ENCODE measurements at places on chromosomes 2 and 18.

DNA sequence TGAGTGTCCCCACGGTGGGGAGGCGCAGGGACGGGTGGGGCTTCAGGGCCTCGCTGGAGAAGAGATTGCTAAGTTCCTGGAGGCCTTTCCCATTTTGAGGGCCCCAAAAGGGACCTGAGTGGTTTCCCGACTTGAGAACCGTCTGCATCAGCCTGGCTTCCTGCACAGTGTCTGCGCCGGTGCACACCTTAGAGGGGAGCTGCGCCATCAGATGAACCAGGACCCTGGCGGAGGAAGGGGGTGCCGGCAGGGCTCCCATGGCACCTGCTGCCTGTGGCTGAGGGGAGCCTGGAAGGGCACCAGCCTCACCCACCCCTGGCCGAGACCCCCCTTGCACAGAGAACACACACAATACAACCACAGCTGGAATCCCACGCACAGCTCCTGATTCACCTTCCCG is 465.1 kb upstream of the MYT1L start:
- DNase-seq: no peak

DNA sequence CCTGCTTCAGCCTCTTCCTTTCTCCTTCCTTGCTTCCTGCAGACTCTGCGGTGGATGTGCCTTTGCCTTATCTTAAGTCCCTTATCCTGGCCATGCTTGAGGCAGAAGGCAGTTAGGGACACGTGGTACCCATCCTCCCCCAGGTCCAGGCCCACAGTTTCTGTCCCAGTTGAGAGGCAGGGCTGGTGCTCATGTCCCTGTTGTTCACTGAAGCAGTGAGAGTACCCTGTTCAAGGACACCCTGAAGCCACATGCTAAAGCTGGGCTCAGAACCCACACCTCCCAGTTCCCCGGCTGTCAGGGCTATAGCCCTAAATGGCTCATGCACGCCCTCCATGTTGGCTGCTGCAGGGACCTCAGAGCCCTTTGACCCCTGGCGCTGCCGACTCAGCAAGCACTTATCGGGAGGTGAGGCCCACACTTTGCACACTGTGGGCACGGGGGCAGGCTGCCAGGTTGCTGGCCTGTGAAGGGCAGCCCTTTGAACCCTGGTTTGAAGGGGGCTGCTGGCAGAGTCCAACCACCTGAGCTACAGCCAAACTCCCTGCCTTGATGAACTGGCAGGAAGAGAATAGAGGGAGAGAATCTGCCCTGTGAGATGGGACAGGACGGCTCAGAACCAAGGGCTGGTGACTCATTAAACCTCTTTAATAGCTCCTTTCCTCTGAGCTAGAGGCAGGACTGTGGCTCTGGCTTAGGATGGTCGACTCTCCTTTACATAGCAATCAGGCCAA is 6.3 kb downstream of the KHK start:
- DNase-seq: no peak

DNA sequence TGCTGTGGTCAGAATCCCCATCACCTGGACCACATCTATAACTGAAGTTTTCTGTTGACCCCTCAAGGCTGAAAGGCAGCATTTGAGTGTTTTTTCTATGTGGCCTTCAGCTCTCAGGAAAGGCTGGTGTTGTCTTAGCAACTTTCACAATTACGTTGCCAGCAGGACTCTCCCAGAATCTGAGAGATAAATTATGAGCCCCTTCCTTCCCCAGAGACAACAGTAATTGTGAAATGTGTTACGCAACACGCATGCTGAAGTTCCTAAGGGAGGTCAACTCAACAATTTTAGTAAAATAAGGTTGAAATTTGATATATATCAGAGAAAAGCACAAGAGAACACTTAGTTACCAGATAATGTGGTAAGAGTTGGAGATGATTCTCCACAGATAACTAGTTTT is 216.5 kb upstream of the SLC8A1 start:
- no peak for DNase-seq

- DNase-seq: no peak
These were observed 143.3 kb upstream of the ID2 start for GRCh38 chr2:8538531-8538930.

- DNase-seq: no peak
These were observed 90.5 kb upstream of the MGAT5 start for GRCh38 chr2:134163336-134163735.

DNA sequence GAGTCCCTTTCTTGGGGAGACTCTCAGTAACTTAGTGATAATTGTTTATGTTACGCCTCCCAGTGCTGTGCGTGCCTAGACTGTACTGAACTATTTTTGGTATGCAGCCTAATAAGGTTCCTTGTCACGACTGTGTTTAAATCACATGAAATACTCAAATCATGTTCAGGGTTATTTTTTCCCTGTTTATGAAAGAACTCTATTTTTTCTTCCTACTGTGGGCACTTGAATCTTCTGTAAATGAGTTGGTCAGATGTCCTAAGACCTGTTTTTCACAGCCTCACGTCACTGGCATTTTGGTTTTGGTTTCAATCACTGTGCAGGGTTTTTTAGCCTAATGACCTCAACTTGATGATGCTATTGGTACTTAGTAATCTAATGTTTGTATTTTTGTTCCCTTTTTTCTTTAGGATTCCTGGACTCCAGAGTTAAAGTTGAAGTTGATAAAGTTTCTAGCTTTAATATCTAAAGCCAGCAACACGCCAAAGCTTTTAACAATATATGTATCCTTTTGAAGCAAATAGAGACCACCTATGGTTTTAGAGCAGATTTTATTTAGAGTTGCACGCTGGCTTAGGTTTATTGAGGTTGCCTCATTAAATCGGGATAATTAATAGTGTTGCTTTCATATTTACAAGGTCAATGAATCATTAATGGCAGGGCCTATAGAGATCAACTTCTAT is 24.0 kb downstream of the ARMC9 start:
- DNase-seq: no peak

- DNase-seq: no peak
These were observed 540.7 kb upstream of the NETO1 start for GRCh38 chr18:73408469-73408868.

DNA sequence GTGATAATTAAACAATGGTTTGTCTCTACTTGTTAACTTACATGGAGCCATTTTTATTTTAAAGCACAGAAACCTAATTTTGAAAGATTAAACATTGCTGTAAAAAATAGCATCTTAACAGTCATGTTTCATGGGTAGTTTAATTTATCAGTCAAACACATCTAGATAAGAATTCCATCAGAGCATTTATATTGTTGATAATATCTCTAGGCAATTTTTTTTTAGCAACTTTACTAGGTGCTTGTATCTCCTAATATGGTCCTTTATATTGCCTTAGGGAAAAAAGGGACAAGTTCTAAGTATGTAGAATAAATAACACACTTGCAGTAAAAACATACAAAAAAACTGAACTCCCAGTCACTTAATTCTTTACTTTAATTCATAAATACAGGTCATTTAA is 863 bp downstream of the CSRNP3 start:
- DNase-seq: no peak

DNA sequence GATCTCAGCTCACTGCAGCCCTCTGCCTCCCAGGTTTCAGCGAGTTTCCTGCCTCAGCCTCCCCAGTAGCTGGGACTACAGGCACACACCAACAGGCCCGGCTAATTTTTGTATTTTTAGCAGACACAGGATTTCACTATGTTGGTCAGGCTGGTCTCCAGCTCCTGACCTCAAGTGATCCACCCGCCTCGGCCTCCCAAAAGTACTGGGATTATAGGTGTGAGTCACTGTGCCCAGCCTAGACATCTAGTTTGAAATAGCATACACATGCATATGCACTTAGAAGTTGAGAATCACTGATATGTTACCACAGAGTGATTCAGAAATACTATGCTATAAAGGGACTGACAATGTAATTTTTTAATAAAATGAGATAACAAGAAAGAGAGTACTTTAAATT is 69.8 kb upstream of the CDKL4 start:
- DNase-seq: no peak

DNA sequence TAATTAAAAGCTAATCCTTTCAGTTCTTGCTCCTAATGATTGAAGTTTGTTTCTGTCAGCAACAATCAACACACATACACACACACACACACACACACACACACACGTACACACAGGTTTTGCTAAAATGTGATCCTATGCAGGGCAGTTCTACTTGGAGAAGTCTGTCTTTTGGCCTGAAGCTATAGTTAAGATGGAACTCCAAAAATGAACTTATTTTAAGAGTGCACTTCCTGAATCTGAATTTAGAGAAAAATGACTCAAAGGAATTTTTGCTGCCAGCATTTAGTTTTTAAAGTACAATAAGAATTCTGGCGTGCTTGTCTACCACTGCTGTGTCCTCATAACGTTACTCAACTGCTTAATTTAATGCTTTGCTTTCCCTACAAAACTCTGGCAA is 6.6 kb downstream of the GALNT5 start:
- no peak for DNase-seq

DNA sequence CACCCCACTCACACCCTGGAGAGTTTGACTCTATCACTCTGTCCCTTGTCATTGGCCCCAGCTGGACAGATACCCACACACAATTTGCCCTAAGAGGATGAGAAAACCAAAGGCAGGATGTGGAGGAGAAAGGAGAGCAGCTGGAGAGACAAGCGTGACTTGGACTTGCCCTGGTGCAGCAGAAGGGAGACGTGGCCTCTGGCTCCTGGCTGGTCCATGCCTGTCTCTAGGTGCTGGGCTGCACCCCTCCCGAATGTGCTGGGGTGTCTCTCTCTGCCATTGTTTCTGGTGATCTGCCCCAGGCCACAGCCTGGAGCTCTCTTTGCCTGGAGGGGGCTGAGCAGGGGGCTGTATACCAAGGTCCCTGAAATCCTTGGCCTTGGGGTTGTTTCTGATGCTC is 88.7 kb upstream of the HDAC4 start:
- DNase-seq: no peak

DNA sequence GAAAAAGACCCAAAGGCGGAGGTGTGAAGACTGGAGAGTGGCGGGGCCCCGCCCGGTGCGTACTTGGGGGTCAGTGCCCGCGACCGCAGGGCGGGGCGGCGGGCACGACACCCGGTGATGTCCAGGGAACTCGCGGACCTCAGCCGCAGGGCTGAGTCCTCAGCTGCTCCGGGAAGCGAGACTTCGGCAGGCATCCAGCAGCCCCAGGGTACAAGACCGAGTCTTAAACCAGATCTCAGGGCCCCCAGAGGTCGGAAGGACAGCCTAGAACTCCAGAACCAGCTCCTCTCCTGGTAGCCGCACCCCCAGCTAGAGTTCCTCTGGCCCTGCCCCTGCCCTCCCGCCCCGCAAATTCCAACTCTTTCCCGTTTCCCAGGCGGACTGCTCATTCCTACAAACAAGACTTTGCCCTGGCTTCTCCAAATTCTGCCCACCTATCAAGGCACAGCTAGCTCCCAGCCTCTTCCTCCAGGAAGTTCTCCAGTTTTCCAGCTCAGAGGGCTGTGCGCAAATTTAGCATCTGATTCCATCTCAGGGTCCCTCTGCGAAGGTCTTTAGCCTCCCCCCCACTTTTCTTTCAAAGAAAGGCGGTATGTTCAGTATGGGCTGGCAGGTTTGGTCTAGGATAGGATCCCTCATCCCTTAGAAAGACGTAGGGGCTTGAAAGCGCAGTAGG is 26.0 kb upstream of the NOTO start:
- no peak for DNase-seq

GRCh38 chr2:96092573-96092877 is 23.8 kb downstream of the ADRA2B start:
- no peak for DNase-seq

DNA sequence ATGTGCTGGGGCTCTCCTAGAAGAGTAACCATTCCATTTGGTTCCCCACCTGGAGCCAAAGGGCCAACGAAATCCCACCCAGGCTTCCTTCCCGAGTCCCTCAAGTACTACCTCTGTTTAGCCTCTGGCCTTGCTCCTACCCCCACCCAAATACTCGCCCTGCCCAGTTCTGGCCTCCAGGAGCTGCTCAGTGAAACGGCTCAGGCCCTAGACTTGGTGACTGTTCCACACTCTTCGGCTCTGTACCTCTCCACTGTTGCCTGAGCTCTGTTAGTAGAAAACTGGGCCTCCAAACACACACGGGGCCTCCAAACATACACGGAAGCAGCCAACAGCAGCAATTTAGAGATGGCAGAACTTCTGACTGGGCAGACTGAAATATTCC is 4.2 kb downstream of the OTX1 start:
- no peak for DNase-seq

DNA sequence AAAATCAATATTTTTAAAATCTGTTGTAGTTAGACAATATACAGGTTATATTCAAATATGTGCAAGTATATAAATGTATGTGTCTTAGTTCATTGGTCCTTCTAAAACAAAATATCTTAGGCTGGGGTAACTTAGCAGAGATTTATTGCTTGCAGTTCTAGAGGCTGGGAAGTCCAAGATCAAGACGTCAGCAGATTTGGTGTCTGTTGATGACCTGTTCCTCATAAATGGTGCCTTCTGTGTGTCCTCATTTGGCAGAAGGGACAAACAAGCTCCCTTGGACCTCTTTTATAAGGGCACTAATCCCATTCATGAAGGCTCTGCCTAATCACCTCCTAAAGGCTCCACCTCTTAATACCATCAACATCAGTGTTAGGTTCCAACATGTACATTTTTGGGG is 31.3 kb downstream of the ABI2 start:
- DNase-seq: no peak

GRCh38 chr2:43513216-43513615 is 82.6 kb downstream of the THADA start:
- DNase-seq: no peak

- no peak for DNase-seq
These were observed at the start of gene KRTCAP3 for GRCh38 chr2:27441958-27442919. TSS of gene KRTCAP3 (plus strand) at chr2:27442381. CDS start at chr2:27442413, 32 bp downstream.

DNA sequence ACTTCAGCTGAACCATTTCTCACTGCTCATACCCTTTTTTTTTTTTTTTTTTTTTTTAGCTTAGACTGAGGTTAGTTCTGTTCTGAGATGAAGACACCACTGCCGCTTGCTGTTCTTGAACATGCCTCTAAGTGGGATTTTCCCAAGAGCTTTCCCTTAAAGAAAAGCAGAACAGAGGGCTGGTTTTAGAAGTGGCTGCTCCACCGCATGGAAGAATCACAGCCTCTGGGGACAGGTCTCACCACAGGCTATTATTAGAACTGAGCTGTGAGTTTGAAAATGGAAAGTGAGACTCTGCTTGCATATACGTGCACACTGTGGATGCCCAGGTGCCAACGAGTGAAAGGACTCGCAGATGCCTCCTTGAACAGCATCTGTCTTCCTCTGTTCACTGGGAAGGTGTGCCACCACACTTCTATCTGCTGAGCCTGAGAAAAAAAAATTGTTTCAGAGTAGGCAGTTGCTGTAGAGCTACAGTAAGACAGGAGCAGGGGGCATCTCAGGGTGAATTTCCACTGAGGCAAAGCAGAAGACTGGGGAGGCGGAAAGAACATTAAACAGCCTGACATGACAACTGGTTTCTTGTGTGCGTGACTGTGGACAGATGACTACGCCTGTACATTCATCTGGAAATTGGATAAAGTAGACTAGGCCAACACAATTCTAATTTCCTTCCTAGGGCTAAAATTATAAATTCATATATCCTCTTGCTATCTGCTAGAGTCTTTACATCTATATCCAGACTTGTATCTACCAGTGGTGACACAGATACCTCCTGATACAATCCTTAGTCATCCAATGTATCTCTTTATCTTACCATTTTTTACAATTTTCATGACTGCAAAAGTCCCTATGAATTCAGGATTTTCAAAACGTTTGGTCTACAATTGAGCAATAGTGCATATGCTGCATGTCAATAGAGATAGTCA is 1045.7 kb upstream of the CELF4 start:
- DNase-seq: no peak

Data from nucleus accumbens (tissue), 56 donors.